ENCODE measurements at places on chromosomes 13 and 19.
A peak's percentile ranks its signal among the peaks of the same experiment; 100 is the strongest.

DNA sequence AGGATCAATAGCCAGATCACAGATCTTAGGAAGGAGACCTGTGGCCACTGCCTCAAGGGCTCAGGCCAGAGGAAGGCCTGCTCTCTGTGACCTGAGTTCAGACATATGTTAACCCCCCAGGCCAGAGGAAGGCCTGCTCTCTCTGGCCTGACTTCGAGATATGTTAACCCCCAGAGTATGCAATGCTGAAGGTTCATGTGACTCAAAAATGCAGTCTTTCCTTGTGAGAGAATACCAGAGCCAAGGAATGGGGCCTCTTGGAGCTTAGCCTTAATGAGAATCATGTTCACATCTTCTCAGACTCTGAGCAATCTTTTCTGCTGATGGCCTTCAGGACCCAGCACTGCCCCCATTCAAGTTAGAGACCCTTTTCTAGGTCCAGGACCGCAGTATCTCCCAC is 36.7 kb downstream of the MBNL2 start:
- no peak for DNase-seq

GRCh38 chr13:75467040-75467728 is 14.8 kb downstream of the TBC1D4 start:
- DNase-seq: no peak

DNA sequence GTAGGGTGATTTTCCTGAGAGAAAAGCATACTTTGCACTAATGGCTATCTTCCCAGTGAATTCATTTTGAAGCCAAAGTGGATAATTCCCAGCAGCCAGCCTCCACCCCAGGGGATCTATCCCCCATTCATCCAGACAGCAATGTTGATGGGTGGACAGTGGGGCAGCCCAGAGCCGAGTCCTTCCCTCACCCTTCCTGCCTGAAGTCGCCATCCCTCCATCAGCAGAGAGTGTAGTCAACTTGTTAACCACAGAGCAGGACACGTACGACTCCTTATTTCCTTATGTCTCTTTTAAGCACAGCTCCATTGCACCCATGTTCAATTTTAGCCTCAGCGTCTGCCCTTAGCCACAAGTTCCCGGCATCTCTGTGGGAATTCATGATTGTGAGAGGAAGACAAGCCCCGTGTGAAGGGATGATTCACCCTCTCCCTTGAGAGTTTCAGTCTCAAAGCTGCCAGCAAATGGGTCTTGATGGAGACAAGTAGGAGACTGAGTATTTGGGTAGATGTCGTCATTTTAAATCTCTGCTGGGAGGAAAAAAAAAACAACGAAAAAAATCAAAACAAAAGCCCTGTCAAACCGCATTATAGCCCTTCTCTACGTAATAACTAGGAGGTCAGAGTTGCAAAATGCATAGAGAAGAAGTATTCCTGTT is 58.3 kb upstream of the MEDAG start:
- no peak for DNase-seq

DNA sequence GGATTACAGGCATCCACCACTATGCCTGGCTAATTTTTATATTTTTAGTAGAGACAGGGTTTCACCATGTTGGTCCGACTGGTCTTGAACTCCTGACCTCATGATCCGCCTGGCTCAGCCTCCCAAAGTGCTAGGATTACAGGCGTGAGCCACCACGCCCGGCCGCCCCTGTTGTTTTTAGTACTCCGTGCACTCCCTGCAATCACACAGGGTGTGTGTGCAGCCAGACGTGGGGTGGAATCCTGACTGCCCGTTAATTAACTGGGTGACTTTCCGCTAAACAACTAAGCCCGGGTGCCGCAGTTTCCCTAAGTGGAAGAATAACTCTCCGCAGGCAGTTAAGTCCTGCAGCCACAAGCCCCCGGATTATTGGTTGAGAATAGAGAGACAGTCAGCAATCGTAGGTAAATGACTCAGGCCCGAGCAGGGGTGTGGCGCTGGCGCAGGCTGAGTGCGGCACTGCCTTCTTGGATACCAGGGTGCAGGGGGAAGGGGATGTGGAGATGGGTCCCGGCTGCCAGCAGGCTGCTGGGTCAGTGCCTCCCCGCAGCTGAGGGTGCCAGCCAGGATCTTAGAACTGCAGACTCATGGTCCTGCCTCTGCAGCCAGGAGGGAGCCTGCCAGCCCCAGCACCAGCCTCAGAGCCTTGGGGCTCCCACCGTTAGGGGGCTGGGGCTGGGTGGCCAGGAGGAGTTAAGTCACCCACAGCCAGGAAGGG is 6.1 kb upstream of the FXYD3 start:
- DNase-seq: no peak

DNA sequence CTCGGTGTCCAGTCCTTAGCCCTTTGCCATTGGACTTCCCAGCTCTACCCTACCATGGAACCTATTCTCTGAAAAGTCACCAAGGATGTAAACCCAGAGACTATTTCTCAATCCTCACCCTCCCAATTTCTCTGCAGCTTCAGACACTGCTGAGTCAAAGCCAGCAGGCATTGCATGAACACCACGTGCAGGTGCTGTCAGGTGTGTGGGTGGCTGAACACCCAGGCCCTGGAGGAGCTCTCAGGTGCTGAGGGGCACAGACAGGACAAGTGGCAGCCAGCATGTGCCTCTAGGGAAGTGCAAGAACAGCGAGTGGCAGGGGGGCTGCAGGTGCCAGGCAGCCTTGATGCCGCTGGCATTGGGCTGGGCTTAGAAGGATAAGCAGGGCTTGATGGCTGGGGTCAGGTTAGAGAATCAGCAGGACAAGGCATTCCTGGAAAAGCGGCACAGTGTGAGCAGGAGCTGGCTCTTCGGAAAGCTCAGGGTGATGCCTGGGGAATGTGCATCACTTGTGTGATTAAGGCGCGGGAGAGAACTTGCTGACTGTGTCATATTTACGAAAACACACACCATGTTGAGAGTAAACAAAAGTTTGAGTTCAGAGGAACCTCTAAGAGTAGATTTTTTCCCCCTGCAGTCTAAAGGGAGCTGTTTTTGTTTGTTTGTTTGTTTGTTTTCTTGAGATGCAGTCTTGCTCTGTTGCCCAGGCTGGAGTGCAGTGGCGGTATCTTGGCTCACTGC is 83.8 kb downstream of the LNX2 start:
- no peak for DNase-seq

DNA sequence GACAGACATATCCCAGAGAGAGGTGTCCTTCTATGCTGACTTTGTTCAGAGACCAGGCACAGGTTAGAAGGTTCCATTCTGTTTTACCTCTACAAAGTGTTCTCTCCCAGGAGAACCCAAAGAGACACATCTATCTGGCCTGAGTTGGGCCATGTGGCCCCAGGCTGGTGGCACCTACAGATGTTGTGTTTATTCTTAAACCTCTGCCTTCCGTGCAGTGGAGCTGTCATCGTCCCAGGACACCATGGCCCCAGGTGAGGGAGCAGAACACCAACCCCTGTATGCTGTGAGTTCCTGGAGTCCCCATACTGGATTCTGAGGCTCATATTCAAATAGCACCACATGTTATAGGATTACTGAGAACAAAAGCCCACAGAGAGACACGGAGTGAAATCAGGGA is 3.9 kb downstream of the KIR3DL3 start:
- DNase-seq: peak; percentile 26

DNA sequence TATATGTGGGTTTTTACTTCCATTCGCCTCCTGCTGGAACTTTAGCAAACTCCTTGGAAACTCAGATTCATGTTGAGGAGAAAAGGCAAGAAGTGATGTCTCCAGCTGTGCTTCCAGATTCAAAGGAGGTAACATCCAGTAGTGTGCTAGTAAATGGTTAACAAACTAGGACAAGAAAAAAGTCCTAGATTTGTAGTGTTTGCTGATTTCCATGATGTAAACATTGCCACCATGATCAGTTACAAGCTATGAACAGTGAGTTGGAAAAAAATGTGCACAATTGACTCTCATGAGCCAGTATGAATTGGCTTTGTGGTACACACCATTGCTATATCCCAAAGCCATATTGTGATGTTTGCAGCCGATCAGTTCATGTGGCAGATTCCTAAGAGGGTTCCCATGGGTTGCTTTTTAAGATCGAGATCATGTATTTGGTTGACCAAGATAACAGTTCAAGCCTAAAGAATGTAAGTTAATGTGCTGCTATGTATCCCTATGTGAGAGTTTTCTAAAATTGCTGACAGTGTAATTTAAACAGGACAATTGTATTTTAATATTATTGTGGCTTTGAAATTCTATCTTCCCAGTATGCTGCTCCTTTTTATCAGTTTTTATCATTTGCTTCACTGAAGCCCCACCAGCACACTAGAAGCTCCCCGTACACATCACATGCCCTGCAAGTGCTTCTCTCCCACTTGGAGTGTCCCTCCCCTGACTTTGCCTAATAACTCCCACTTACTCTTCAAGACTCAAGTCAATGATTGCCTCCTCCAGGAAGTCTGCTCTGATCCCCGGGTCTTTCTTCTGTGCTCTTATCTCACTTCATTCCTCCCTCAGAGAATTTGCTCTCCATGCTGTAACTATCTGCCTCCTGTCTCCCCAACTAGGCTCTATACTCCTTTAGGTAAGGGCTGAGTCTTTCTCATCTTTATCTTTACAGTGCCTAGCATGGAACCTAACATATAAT is 148.3 kb downstream of the RGCC start:
- DNase-seq: no peak

DNA sequence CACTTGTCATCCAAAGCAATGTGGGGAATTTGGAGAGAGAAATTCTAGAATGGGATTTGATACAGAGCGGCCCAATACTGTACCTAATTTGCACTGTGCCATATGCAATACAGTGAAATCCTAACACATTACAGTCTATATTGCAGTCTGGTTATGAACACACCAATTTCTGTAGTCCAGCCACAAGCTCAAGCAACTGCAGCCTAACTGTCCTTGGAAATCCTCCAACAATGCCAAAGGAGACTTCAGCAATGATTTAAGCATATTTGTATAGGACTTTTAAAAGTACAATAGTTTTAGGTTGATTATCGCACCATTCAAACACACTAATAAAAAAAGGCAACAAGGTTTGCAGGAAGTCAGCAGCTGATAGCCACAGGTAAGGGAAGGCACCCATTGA is 17.3 kb downstream of the DIAPH3 start:
- no peak for DNase-seq

- DNase-seq: no peak
Observed at GRCh38 chr19:7969555-7969939, 26.1 kb upstream of the TIMM44 start.

All from mesenteric fat pad (tissue), 1 donor.